ENCODE measurements at places on chromosomes 16 and 17.

DNA sequence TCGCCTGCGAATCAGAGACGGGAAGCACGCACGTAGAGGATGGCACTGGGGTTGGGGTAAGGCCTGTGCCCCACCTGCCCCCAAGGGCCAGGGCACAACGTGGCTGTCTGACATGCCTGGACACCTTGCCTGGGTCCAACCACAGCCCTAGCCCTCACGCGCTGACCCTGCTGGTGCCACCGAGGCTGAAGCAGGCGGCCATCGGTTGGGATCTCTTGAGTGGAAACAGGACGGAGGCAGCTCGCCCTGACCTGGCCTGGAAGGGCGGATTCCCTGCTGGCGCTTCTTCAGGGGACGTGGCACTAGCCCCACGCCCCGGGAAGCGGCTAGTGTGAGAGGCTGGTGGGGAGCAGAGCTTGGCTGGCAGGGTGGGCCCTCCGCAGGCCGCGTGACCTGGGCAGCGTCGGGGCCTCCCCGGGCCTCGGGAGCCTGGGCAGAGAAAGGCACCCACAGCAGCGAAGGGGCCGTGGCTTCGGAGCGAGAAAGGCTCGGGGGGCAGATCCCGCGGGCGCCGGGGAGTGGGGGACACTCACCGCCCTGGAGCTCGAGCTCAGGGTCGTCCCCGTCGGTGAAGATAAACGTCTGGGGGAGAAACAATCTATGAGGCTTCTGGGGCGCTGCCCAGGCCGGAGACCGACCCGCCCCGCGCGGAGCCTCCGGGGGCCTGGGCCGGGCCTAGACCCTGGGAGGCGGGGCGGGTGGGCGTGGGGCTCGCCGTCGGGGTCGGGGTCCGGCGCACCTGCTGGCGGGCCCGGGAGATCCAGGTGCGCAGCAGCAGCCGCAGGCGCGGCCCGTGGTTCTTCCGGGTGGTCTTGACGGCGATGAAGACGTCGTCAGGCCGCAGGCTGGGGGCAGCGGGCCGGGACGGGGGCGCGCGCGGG, 610 bp downstream of the RFNG start:
- no peak for DNase-seq

GRCh38 chr16:58464916-58465731, 34.8 kb upstream of the NDRG4 start:
- DNase-seq = no peak

DNA sequence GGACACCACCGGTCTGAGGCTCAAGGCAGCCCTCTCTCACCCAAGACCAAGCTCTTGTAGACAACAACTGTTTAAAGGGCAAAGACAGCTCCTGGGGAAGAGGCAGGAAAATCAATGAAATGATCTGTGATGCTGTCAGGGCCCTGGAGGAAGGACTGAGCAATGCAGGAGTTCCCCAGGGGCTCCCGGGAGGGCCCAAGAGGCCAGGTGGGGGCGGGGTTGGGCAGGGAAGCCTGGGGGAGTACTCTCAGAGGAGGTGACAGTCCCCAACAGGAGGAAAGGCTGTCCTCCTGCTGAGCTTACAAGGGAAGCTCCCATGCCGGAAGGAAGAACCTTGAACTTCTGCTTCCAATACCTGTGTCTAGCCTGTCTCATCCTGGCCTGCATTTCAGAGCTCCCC, 8.3 kb upstream of the NOS2 start:
- no peak for DNase-seq

GRCh38 chr17:71909155-71909554, 211.7 kb upstream of the SOX9 start:
- no peak for DNase-seq

DNA sequence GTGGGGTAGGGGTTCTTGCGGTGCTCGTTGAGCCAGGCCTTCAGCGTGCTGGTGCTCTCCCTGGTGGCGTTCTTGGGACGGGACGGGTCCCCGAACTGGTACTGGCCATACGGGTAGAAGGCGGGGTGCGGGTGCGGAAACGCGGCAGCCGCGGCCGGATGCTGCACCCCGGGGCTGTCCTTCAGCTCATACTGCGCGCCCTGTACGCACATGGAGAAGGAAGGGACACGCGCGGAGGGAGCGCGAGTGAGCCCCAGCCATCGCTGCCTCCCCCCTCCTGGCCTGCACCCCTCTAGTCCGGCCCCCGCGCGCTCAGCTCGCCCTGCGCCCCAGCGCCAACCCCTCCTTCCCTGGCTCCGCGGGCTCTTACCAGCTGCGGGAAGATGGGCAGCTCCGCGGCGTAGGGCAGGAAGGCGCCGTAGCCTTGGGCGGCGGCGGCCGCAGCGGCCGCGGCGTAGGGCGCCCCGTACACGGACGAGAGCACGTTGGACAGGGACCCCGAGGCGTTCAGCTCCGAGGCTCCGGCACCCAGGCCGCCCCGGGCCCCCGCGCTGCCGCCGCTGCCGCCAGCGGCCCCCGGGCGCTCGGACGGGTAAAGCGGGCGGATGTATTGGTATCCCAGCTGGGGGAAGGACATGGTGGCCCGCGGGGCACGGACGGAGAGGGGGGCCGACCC, 1.0 kb downstream of the IRX3 start:
- DNase-seq = no peak

GRCh38 chr17:44549686-44550085, 7.6 kb upstream of the FZD2 start:
- no peak for DNase-seq

GRCh38 chr17:10116267-10116666, 82.1 kb downstream of the GAS7 start:
- DNase-seq = no peak

DNA sequence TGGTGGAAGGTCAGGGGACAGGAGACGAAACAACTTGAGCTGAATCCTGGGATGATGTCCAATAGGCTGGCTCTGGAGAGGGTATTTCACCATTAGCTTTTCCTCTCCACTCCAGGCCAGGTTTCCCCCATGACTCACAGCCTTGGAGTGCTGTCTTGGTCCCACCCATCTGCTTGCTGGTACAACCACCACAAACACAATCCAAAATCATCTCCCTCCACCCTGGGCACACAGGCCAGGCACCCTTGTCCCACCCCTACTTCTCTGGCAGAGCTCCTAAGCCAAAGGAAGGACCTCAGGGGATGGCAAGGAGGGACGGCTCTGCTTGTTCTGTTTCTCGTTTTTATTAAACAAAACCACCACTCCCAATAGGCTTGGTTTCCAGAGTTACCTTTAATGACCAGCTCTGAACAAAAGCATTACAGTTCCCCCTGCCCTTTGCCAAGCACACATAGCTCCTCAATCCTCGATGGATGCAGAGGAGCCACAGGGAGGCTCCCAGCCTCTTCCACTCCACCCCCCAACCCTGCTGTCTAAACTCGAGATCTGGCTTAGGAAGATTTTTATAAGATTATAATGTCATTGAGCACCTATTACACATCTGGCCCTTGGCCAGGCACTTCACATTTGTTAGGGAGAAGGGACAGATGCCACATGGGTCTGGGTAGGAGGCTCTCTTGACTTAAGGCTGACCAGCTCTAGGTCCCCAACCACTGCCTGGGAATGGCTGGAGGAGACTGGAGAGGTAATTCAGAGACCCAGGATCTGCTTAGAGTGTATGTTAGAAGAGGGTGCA, 13.3 kb downstream of the CAVIN1 start:
- DNase-seq = peak; percentile 75

DNA sequence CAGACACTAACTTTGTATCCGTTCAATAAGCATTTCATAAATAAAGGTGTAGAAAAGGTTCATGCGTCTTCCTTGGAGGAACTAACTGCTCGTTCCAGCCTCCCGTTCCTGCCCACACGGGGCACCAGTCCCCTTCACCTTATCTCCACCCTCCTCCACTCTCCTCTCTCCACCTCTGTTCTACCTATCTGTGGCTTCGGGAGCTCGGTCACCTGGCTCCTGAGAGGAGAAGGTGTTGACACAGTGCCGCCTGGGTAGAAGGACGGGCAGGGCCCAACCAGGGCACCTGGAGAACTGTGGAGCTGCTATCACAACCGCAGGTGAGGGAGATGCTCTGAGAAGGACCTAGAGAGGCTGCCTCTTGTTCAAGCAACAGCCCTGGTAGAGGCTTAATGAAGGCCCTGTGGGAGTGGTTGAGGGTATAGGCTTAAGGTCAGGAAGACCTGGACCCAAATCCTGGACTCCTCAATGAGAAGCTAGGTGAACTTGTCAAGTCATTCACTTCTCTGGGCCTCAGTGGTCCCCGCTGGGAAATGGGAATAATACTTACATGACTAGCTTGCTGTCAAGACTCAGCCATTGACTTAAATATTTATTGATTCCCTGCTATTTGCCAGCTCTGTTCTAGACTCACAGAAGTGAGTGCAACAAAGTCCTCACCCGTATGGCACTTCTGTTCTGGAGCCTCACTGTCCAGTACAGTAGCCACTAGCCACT, 9.6 kb upstream of the MINK1 start:
- no peak for DNase-seq

GRCh38 chr17:19645734-19646201, 2.8 kb upstream of the ALDH3A2 start:
- DNase-seq = no peak

- no peak for DNase-seq
Observed at GRCh38 chr17:65572581-65573281, 11.3 kb upstream of the AXIN2 start.
